ENCODE measurements at places on chromosomes 16 and 17.

DNA sequence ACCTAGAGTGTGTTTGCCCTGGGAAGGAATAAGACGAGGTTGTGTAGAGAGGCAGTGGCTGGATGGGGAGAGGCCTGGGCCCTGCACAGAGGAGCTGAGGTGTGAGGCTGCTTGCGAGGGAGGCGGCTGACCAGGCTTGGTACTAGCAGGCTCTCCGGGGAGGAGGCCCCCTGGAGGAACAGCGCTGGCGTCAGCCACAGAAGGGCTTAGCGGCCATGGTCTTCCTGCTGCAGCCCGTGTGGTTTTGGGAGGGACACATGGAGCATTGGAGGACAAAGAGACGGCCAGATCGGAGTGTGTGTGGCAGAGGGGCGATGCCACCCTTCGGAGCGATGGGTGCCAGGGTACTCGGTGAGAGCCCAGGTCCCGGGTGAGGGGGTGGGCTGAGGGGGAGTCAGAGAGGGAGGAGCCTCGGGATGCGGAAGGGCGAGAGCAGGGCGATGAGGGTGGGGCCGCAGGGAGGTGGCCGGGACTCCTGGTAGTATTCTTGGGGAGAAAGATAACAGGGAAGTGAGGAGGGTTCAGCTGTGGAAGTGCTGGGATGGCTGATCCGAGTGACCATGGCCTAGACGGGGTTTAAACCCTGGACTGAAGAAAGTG is 8.3 kb downstream of the BANP start:
- DNase-seq: no peak

GRCh38 chr17:81533339-81534141 is 5.4 kb downstream of the FSCN2 start:
- no peak for DNase-seq

GRCh38 chr17:5283571-5284315 is 1.7 kb downstream of the RABEP1 start:
- no peak for DNase-seq

GRCh38 chr16:11621539-11621919 is 34.8 kb upstream of the LITAF start:
- no peak for DNase-seq

- no peak for DNase-seq
These were observed 12.3 kb upstream of the TFAP4 start for GRCh38 chr16:4285167-4285566.

DNA sequence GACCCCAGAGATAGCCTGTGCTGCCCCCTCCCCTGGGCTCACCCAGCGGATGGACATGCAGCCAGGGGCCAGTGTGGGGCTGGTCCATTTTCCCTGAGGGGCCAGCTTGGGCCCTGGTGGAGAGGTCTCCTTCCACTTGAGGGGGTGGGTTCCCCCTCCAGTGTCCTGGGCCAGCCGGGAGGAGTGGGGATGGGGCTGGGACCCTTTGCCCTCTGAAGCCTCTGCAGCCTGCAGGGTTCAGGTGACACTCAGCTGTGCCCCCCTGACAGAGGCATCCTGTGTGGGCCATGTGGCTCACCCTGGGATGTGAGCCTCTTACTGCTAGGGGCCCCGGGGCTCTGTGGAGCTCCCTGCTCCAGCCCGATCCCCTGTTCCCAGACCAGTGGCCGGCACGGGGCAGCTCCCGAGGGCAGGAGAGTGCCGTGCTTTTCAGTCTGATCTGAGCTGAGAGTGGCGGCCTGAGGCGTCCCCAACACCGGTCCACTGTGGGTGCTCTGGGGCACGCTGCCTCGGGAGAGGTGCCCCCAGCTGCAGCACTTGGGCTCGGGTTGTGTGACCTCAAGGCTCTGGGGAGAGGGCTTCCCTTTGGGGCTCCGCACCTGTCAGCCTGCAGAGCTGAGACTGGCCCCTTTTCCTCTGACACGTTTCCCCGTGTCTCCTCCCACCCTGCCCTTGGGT is 439 bp upstream of the GNG13 start:
- no peak for DNase-seq

DNA sequence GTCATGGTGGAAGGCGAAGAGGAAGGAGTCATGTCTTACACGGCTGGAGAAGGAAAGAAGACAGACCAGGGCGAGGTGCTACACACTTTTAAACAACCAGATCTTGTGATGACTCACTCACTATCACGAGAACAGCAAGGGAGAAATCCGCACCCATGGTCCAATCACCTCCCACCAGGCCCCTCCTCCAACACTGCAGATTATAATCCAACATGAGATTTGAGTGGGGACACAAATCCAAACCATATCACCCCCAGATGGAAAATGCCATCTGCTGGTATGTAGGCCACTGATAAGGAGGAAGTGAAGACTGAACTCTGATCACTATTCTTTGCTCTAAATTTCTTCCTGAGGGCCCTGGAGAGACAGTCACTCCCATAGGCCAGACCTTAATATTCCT is 7.5 kb upstream of the ITGAX start:
- no peak for DNase-seq

- no peak for DNase-seq
These were observed 1.5 kb upstream of the MFSD6L start for GRCh38 chr17:8800656-8801055.

DNA sequence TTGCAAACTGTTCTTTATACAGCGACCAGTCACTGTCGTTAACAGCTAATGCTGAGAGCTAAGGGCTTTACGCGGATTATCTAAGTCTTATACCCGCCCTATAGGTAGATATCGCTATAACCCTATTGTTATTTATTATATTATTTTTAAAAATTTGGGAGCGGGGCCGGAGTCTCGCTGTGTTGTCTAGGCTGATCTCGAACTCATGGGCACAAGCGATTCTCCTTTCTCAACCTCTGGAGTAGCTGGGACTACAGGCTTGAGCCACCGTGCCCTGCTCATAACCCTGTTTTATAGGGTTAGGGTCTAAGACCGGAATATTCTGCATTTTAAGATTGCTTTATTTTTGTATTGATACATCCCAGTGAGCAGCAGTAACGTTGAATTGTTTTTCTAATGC is 24.7 kb downstream of the DEF8 start:
- no peak for DNase-seq

DNA sequence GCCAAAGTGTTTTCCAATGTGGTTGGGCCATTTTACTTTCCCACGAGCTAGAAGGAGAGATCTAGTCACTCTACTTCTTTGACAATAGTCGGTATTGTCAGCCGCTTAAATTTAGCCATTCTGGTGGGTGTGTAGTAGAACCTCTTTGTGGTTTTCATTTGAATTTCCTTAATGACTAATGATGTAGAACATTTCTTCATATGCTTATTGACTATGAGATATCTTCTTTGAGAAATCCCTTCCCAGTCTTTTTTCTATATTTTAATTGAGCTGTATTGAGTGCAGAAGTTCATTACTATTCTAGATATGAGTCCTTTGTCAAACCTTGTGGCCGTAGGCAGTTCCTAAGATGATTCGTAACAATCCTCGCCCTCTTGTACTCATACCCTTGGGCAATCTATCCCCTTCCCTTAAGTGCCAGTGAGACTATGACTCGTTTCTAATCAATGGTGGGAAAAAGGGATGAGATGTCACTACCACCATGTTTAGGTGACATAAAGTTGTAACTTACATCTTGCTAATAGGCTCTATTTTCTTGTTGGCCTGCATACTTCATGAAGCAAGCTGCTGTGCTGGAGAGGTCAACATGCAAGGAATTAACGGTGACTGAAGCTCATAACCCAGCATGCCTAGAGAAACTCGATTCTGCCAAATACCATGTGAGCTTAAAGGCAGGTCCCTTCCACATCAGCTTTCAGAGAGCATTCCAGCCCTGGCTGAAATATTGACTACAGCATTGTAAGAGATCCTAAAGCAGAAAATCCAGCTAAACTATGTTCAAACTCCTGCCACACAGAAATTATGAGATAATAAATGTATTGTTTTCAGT is 817.9 kb upstream of the SOX9 start:
- no peak for DNase-seq

GRCh38 chr16:19291475-19291874 is 5.9 kb downstream of the CLEC19A start:
- no peak for DNase-seq

- DNase-seq: no peak
These were observed 24.1 kb downstream of the NPTX1 start for GRCh38 chr17:80452173-80452915.

GRCh38 chr16:24440306-24440705 is 99.1 kb upstream of the RBBP6 start:
- no peak for DNase-seq

DNA sequence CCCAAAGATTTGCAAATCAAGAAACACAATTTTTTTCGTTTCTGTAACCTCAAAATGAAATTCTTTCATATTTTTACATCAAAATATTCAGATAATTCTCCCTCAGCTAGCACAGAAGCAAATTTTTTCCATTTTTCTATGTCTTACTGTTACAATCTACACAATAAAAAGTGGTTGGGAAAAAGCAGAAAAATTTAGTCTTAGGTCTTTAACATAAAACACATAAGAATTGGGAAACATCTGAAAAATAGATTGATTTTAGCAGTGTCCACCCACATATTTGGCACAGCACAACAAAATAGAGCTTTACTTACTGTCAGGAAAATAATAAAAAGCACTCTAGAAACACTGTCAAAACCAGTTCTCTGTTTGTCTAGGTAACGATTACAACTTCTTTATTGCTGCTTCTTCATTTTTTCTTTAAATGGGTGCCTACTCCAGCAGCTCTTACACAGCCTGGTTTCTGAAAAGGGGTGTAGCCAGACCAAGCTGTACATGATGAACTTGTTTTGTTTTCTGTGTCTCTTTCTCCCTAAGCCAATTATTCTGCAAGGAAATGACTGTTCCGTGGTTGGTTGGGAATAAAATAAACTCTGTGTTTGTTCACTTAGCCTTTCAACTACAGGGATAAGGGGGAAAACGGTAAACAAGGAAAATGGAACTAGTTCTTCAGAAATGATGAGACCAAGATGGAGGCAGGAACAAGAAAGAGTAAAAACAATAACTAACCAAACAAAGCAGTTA is at the start of gene ABCA6:
ABCA6 (minus strand) TSS at position 465 of the 744 bp plus-strand sequence. CDS start 1,192 bp downstream, outside the sequence.
- DNase-seq: no peak

DNA sequence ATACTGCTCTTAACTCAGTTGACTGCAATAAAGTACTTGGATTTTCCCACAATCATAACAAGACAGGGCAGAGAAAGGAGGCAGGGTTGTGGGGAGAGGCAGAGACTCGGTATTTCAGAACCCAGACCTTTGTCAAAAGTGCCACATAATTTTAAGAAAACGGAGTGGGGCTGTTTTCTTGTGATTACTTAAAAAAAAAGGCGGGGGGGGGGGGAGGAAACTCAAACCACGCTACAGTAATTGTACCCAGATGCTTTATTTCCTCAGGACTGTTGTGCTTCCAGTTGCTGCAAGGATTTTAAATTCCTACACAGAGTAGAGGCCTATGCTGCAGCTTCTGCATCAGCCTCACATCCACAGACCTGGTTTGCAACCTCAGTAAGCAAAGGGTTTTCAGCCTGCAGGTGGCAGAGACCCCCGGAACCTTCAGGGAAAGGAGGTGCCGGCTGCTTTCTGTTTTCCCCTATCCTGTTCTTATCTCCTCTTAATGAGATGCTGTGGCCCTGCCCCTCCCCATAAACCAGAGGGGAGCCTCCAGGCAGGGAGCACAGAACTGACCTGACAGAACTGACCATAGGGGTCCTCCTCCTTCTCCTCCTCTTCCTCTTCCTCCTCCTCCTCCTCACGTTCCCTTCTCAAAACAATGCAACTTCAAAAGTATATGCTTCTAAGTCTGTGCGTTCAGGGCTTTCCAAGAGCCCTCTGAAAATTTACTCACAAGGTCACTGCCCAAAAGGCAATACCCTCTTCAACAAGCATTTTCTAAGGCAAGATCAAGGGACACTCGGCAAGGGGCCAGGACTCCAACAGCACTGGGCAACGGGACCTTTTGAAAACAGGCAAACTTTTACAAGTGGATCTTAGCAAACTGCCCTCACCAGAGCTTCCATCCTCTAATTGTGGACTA is 7.5 kb downstream of the AXIN2 start:
- DNase-seq: no peak

DNA sequence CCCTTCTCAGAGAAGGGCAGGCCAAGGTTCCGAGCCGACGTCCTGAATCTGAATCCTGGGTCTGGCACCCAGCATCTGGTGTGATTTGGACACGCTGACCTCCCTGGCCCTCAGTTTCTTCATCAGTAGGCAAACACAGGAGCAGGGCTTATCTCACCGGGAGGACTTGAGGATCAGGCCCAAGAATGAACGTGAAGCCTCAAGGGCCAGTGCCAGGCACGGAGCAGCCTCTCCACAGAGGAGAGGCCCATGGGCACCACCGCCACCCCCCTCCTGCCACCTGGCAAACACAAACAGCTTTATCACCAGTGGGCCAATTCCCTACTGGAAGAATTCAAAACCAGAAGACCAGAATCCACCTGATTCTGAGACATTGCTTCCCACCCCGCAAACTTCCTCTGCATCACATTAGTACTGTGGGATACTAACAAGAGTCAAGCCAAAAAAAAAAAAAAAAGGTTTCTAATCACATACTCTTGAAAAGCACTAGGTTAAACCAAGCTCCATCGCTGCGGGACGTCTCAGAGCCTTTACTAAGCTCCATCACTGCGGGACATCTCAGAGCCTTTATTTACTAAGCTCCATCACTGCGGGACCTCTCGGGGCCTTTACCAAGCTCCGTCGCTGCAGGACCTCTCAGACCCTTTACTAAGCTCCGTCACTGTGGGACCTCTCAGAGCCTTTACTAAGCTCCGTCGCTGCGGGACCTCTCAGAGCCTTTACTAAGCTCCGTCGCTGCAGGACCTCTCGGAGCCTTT is 68.0 kb upstream of the DOC2B start:
- no peak for DNase-seq

DNA sequence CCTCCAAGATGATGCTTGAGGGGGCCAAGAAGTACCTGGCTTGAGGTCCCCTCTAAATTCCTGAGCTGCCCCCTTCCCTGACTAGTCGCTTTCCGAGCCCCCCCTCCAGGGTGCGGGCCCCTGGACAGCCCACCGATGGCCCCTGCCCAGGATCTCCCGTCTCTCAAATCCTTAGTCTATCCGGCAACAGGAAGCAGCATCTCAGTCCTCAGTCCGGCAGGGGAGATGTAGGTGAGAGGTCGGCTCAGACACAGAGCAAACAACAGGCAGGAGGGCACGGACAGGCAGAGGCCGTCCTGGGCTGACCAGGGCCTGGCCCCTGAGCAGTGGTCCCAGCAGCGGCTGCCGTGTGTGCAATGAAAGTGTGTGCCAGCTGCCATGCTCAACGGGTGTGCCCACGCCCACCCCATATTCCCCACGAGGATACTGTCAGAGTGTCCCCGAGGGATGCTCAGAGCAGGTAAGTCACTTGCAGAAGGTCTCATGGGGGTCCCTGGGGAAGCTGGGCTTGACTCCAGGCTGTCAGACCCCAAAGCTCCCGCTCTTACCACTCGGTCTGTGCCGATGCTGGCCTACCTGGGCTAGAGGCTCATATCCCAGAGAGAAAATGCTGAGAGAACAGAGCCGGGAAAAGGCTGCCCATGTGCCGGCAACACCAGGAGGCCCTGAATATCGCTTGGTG is 7.2 kb downstream of the SLC43A2 start:
- DNase-seq: no peak

DNA sequence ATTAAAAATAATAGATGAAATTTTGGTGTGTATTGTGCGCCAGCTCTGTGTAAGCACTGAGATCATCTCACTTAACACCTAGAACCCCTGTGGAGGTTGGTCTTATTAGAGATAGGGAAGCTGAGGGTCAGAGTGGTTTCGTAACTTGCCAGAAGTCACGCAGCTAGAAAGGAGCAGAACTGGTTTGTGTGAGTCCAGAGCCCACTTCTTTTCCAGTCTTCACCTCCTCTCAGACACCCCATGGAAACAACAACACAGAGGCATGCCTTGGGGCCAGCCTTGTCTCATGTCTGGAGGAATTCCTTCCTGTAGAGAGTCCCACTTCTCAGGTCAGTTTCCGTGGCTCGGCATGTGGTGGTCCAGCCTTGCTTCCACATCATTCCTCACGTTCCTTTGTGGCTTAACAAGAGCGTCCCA is 16.5 kb downstream of the YPEL2 start:
- DNase-seq: no peak

- DNase-seq: no peak
These were observed 3.8 kb upstream of the WSCD1 start for GRCh38 chr17:6066183-6066948.

Data from stimulated activated CD4-positive, alpha-beta T cell treated with anti-CD3 and anti-CD28 coated beads, Interleukin-1b, Interleukin-23, amount 100 ng/mL, for 1 hour (primary cell).